ENCODE measurements at places on chromosomes 1 and 21. TPM values are rescaled to one million over a fixed set of nuclear protein-coding genes. Genes with fewer than 3 reads are reported as not detected.

Gene COL16A1
- total RNA-seq, result 68.8 TPM

Gene PEA15
- total RNA-seq, result 125 TPM

Gene AKR7A3
- 0.65 TPM for total RNA-seq

Gene S100PBP
- 11.7 TPM for total RNA-seq

Gene DNM3
- total RNA-seq, result 13.8 TPM

Gene LPAR3
- 0.16 TPM for total RNA-seq

Measured in mesangial cell (primary cell).